NB4 (cell line): ENCODE measurements at places on chromosomes 12 and 14.
A peak's percentile ranks its signal among the peaks of the same experiment; 100 is the strongest.

DNA sequence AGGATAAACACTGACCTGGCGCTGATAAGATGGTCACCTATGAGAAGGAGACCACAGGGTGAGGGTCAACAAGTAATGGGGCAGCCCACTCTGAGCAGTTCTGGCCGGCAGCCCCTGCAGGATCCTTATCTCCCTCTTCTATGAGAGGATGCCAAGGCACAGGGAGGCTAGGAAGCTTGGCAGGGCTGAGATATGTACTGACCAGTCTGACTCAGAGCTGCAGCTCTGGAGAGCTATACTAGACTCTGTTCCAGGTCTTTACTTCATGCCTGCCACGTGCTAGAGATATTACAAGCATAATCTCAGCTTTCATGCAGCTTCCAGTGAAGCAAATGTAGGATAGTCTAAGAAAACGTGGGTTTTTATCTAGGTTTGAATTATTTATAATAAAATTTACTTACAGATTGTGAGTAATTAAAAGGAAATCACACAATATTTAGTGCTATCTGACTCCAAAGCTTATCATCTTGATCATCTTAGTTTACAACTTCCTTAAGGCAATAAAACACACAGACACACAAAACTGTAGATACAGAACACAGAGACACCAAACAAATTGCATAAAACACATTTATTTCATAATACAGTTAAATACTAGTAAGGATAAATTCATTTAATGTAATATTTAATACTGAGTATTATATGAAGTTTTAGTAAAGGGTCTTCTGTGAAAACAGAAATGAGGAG lies 32.3 kb downstream of the GIT2 start:
- no peak for DNase-seq

GRCh38 chr14:89461256-89461655 lies 44.2 kb upstream of the FOXN3 start:
- no peak for DNase-seq

DNA sequence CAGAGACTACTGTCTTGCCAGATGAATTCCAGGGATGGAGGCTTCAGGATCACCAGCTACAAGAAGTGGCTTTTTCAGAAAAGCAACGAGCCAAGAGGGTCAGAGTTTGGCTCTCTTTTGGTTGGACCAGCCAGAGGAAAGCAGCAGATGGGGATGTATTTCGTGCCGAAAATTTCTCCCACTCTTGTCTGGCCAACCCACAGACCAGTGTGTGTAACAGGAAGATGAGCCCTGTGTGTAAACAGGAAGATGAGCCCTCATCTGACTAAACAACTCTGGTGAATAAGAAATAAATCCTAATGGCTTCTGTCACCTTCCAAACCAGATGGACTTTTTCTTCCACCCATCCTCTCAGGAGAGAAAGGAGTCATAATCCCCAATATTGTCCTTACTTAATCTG lies 13.1 kb downstream of the GPR68 start:
- DNase-seq, result peak; percentile 43

GRCh38 chr12:120240495-120240833 lies 25.1 kb downstream of the PXN start:
- DNase-seq, result no peak

GRCh38 chr12:90871726-90872096 lies 83.3 kb downstream of the CCER1 start:
- no peak for DNase-seq

DNA sequence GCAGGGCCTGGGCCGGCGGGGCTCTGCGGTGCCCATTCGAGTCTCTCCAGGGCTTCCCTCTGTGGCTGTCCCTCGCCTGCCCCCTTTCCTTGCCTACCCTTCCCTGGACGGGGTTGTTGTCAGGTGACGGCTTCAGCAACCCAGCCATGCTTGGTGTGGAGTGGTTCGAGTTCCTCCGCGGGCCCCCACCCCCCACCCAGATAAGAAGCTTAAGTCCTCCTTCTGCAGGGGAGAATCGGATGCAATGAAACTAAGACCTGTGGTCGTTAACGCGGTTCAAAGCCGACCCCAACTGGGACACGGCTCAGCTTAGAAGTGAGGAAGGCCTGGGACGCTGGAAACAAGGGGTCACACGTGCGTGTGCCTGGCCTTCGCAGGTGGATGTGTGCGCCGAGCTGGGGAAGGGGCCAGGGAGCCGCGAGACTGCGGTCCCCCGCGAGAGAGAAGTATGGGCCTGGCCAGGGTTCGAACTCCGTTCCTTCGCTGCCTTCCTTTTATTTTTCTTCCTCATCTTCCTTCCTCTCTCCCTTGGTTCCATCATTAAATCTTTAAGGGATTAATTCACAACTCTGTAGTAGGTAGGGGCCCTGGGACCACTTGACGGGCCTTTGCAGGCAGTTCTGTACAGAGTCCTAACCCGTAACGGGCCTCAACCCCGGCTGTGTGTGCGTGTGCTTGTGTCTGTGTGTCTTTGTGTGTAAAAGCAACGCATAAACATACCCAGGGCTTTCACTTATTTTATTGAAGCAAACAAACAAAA lies 3.5 kb downstream of the TTC6 start:
- no peak for DNase-seq

DNA sequence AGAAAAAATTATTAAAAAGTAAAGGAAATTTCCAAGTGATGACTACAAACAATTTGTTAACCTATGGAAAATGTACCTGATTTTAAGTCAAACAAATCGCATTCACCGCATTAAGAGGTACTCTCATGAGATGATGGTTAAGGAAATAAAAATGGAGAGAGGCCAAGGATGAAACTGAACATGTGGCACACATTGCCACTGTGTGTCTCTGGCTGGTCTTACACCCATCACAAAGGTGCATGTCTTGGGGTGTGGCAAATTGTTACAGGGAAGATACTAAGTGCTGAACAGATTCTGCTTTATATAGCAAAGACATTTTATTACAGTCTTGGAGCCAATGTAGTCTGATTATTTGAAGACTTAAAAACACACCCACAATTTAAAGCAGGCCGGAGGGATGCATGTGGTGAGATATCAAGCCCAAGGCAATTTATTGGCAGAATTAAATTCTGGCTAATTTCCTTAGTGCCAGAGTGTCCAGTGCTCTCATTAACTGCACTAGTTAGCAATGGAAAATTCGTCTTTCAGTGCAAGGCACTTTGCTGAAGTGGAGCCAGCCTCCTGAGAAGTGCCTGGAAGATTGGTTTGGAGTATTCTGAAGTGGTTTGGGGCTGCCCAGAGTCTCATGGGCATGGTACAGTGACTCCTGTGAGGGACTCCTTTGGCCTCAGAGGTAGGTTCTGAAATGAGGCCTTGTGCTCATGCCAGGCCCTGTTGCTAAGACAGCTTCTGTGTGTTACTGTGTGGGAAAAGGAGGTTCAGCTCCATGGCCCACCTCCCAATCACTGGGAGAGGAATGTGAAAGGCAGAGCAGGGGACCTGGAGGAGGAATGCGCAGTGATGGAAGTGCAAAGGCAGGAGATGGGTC lies 166.9 kb downstream of the BRMS1L start:
- DNase-seq, result no peak
